ENCODE measurements at places on chromosomes 12 and 14. TPM values are rescaled to one million over a fixed set of nuclear protein-coding genes. Genes with fewer than 3 reads are reported as not detected.
A peak's percentile ranks its signal among the peaks of the same experiment; 100 is the strongest.

GRCh38 chr12:3218228-3219171 lies 141.3 kb downstream of the TSPAN9 start:
- no peak for DNase-seq

GRCh38 chr12:55060470-55060869 lies 40.7 kb downstream of the NEUROD4 start:
- no peak for DNase-seq

- no peak for DNase-seq
Measured at GRCh38 chr14:36426113-36426512, 93.9 kb downstream of the NKX2-1 start.

DNA sequence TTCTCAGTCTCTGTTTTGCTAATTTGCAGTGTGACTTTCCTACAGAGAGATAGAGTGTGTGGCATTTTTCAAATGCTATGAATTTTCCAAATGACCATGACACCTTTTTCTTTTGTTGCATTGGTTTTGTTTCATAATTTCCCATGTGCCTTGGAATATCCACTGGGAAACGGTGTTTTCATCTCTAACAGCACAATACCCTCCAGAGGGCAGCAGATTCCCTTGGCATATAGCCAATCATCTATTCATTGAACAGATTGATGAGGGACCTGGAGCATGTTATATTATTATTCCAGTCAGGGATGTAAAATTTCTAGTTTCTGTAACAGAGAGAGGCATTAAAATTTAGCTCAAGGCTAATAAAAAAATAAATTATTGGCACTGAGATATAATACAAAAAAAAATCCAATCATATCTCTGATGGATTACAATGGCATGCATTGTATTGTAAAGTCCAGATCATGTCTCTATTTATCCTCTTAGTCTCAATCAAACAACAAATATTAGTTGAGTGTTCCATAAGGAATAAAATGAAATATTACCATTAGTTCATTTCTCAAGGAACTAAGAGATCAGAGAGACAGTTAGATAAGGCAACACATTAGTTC lies 29.6 kb upstream of the NTN4 start:
- peak; percentile 46 for DNase-seq

DNA sequence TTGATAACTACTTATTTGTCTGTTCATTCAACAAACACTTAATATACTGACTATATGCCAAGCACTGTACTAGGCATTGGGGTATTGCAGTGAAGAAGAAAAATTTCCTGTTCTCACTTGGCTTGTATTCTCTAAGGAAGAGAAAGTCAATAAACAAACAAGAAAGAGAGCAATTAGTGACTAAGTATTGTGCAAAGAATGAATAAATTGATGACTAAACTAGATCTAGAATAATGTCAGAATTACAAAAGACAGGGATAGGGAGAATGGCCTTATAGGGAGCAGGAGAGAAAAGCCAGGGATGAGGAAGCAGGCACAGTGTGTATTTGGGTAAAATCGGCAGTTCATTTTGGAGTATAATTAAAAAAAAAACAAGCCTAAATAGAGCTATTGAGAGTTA lies 4.2 kb upstream of the LIN7A start:
- DNase-seq: no peak

RNF31 gene
- total RNA-seq: 60.8 TPM

CCDC177 gene
- not detected for total RNA-seq

VIPAS39 gene
- 46.1 TPM for total RNA-seq

Measured in PC-9 (cell line).